ENCODE measurements at places on chromosomes 2 and 18.

DNA sequence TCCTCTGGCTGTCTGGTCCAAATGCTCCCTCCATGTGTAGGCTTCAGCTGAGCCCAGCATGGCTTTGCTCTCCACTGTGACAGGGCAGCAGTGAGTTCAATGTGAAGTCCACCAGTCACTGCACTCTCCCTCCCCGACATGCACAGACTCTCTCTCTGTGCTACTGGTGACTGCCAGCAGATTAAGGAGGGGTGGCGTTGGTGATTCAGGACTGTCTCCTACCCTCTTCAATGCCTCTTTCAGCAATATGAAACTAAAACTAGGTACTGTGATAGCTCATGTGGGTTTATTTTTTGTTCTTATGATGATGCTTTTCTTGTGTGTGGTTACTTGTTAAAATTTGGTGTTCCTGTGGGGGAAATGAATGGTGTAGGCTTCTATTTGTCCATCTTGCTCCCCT, 201.0 kb upstream of the RBMS1 start:
- no peak for DNase-seq

- DNase-seq = peak; percentile 63
These were observed 139.6 kb upstream of the MYCN start for GRCh38 chr2:15800495-15801329.

DNA sequence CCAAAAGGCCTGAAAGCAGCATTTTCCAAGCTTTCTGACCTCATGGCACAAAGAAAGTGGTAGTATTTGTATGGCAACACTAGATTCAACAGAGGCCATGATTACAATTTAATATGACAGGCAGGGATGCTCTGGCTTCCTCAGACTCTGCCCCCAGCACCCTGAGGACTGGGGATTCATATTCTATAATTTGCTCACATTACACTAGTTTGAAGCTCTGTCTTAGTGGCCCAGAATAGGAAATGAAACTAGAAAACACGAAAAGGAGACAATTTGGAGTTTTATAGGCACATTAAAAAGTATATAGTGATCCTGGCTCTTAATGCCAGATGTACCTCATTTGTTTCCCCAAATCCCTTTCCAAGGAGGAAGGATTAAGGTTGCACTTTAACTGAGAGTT, 173.0 kb upstream of the STK17B start:
- DNase-seq = no peak

DNA sequence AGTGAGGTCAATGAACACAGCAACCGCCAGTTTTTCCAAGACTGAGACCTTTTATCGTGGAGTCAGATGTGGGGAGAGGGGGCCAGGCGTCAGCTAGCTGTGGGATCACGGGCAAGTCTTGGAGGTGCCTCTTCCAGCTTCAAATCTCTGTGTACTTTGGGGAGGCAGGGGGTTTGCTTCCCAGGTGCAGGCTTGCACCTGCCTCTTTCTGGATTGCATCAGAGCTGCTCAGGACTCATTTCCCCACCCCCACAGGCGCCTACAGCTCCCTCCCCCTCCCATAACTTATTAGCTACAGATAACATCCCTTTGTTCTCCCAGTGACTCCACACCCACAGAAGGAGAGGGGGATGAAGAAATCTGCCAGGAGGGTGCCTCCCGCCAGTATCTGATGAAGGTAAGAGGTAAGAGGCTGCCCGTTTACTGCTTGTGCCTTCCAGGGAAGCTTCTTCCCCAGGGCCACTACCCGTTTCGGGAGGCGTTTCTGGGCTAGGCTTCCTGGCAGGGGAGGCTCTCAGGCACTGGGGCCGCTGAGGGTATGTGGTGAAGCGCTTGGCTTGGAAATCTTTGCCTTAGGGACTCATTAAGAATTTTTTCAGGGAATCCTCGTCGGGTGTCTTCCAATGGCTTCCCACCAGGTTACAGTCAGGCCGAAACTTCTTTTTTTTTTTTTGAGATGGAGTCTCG, 18.8 kb upstream of the MRPL33 start:
- no peak for DNase-seq

GRCh38 chr2:64202206-64202845, 58.1 kb upstream of the PELI1 start:
- no peak for DNase-seq

- no peak for DNase-seq
These were observed 10.1 kb upstream of the SULT1C2 start for GRCh38 chr2:108278631-108279030.

GRCh38 chr2:54052825-54053718, 62.3 kb upstream of the ACYP2 start:
- DNase-seq = no peak

DNA sequence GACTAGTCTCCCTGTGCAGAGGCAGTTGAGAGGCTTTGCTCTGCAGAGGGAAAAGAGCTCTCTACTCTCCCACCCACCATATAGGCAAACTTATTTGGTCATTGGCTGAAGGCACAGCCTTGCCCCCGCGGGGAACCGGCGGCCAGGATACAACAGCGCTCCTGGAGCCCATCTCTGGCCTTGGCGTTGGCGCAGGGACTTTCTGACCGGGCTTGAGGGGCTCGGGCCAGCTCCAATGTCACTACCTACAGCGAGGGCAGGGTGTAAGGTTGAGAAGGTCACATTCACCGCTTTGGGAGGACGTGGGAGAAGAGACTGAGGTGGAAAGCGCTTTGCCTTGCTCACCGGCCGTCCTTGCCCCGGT, 2.2 kb downstream of the ONECUT2 start:
- no peak for DNase-seq

DNA sequence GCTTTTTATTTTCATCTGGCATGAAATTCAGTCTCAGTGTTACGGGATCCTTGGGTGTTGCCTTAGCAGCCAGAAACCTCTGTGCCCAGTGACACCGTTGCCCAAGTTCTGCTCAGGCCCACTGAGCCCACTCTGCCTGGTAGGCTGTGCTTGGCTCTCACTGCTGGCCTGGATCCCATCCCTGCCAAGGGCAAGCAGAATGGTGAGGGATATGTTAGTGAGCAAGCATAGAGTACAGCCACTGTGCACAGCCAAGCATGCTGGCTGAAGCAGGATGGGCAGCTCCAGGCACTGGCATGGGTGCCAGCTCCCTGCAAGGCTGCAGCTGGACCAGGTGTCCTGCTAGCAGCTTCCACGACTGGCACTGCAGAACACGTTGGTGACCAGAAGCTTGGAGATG, 194.7 kb upstream of the TFPI start:
- DNase-seq = no peak

DNA sequence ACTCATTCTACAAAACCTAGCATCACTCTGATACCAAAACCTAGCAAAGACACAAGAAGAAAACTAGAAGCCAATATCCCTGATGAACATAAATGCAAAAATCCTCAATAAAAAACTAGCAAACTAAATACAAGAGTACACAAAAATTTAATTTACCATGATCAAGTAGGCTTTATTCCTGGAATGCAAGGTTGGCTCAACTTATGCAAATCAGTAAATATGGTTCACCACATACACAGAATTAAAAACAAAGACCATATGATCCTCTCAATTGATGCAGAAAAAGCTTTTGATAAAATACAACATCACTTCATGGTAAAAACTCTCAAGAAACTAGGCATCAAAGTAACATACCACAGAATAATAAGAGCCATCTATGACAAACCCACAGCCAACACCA, 188.3 kb downstream of the ETAA1 start:
- DNase-seq = no peak

GRCh38 chr2:29841386-29842004, 79.9 kb downstream of the ALK start:
- DNase-seq = no peak

GRCh38 chr2:71905205-71905604, 242.5 kb downstream of the CYP26B1 start:
- no peak for DNase-seq

GRCh38 chr18:59200787-59201186, 19.2 kb upstream of the GRP start:
- no peak for DNase-seq

DNA sequence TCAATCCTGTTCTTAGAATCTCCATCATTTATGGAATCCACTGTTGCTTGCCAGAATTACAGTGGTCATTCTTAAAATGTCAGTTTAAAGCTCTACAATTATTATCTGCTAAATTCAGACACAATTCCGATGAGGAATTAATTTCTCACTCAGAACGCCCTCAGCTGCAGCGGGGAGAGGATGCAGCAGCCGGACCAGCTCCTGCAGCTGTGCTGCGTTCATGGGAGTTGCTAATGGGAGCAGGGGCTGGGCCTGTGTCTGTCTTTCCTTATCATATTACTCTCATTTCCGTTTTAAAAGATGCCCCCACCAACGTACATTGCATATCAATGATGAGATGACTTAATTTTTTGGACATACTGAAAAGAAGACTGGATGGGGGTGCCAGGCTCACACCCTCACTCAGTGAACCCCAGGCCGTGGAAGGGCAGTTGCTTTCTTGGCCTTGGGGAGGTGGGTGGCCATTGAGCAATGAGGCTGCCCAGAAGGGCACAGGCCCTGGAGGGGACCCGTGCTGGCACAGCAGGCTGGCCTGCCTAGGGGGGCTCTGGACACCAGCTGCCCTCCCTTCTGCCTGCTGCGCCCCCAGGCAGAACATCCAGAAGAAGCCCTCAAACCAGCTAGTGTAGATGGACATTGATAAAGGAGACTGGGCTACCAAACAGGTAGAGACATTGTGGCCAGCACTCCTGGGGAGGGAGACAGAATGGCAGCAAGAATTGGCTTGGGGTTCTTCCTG, 503.6 kb upstream of the MYT1L start:
- no peak for DNase-seq

GRCh38 chr2:5982193-5982902, 290.2 kb downstream of the SOX11 start:
- DNase-seq = no peak

DNA sequence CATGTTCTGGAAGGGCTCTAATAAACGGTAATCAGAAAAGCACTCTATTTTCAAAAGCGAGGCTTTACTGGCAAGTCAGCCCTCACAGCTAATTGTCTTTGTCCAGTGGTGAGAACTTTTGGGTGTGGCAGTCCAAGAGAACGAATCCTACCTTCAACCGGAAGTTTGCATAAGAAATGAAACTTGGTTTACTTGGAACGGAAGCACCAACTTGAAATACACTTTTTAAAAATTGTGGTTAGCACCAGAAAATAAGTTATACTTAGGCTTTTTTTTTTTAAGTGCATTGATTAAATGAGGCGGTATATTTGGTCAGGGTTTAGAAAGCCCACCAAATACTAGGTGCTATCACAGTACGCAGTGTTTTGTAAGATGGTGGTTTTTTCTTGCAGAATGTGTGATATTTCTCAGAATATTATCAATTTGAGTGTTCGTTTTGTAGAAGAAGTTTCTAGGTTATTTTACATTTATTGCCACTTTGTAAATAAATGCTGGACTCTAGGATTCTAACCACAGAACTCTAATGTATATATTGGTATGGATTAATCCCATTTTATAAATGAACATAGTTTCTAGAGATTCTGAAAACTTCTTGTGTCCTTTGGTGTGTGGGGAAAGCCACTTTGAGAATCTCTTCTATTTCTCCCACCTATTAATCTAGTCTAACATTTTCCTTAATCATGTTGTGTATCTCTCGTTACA, 1.2 kb downstream of the MYL12A start:
- DNase-seq = no peak

GRCh38 chr2:236163471-236164200, 4.5 kb downstream of the GBX2 start:
- DNase-seq = no peak

DNA sequence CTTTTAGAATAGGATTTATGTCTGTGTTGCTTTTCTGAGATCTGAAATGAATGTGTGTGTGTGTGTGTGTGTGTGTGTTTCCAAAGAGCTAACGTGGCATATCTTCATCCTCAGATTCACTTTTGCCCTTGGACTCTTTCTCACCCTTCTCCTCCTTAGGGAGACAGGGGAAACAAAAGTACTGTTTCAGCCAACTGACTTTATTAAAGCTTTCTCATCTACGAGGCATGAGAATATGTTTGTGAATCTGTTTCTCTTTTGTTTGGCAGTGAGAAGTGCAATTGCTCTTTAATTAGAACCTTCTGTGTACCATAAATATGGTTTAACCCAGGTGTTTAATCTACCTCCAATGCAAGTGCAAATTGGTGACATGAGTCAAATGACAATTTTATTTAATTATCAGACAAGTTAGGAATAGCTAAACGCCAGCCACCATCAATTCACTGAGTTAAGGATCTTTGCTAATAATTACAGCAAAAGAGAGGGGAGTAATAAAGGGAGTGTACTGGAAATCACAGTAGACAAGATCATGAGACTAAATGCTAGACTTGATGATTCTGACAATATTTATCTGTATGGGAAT, 186.4 kb upstream of the COL3A1 start:
- DNase-seq = no peak

GRCh38 chr2:176978921-176979320, 233.7 kb upstream of the HNRNPA3 start:
- DNase-seq = no peak

DNA sequence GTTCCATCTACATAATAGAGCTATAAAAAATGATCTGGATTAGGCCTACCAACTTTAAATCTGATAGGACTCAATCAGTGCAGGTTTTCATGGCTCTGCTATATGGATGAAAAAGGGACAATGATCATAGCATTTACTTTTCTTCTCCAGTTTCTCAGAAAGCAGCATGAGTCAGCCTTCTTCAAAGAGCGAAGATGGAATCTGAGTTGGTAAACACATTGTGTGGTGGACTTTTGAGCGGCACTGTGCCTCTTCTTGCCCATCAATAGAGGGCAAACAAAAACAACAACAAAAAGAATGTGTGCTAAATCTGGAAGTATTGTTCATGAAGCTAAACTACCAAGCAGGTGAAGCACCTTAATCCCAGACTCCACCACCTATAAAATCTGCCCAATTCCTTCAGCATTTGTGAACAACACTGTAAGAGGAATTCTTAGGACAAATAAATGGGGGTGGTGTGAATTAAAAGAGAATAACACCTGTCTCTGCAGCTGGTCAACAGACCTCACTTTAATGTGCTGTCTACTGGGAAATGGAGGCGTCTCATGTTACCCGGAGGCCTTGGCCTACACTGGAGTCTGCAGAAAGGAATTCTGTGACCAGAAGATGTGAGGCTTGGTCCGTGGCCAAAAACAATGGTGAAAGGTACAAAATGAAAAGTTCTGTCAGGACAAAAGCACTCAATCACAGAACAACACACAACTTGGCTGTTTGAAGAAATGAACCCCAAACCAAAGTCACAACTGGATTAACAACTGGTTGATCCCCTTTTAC, 609.0 kb downstream of the IRS1 start:
- no peak for DNase-seq

- DNase-seq = no peak
These were observed 72.6 kb upstream of the DAPL1 start for GRCh38 chr2:158722266-158723105.

DNA sequence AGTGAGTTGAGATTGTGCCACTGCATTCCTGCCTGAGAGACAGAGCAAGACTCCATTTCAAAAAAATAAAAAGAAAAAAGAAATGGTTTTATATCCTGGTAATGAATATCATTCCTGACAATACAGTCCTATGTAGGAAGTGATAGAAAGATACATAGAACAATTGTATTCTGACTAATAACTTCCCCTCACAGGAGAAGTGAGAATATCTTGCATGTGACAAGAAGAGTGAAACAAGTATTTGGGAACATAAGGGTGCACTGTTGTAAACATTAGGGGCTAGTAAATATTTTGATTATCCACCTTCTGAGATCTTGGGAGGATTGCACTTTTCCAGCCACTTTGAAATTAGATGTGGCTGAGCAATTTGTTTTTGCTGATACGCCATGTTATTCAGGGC, 40.7 kb downstream of the KLHL14 start:
- DNase-seq = no peak

GRCh38 chr2:179454443-179455171, 190.0 kb upstream of the SESTD1 start:
- no peak for DNase-seq

GRCh38 chr2:169026056-169026455, 5.1 kb downstream of the ABCB11 start:
- no peak for DNase-seq

- DNase-seq = no peak
These were observed 601.0 kb upstream of the SLC39A10 start for GRCh38 chr2:195055996-195056395.
